Muscle of back (tissue), 13 donors: ENCODE measurements at places on chromosomes 3 and 15.

GRCh38 chr15:51621936-51622603 is 501 bp downstream of the DMXL2 start:
- DNase-seq = peak; percentile 46

DNA sequence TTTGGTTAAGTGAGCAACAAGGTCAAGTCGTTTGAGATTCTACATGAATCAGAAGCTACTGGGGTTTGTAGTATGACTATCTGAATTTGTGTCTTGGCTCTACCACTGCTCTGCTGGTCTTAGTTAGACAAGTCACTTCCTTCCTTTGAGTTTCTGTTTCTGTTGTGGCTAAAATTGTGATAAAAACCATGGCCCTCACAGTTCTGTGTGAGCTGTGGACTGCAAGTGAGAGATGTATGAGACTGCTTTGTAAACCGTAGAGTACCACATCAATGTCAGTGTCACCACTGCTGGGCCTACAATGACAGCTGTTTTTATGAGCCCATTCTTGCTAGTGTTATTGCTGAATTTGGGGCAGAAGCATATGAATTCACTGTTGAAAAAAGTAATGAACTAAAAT is 32.7 kb downstream of the RARB start:
- no peak for DNase-seq

DNA sequence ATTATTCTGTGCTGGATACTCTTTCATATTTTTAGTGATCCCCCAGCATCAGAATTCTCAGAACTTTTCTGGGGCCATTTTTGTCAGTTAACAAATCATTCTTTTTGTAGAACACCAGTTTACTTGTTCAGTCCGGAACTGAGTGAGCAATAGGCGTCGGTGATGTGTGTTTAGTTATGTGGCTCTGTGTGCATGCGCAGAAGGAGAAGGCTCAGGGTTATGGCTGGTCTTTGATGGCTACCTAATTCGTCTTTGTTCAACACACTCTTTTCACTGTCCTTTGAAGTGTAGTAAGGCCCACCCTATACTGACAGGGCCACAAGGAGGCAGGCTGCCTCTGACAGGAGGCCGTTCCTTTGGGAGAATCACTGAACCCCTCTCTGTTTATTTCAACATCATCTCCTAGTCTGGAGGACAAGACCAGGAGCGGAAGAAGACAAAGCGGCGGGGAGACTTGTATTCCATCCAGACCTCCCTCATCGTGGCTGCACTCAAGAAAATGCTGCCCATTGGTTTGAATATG is 158.2 kb upstream of the CHRM5 start:
- no peak for DNase-seq

- no peak for DNase-seq
Measured at GRCh38 chr3:163939926-163940325, 1138.4 kb downstream of the SI start.

DNA sequence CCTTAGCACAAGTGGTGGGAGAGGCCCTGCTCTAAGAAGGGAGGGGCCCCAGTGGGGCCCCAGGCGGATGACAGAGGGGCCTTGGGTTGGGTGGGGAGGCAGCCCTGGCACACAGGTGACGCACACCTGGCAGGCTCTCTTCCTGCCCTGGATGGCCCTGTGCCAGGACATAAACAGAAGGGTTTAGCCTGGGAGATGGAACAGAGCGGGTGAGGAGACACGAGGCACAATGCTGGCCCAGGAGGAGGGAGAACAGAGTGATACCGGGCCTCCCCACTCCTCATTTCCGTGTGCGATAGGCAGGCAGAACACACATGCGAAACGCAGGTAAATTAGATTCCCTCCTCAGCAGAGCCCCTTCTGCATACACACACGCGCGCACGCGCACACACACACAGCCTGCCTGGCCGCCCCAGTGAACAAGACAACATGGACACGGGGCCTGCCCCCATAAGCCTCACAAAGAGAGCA is 39.8 kb downstream of the IDH2 start:
- DNase-seq = no peak

DNA sequence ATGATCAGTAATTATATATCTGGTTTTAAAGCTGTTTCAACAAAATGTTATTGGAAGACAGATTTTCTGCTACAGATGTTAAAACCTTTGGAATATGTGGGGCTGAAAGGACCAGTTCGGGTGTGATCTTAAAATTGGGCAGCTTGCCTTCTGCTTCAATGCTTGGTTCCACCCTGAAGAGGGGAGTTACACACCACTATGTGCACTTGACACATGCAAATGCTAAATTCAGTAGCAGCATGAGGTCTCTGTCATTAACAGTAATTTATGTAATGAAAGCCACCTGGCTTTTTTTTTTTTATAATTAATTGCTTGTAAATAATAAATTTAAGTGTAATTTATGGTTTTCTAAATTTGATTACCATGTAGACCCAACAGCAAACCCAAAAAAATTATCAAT is 24.6 kb downstream of the CDIN1 start:
- no peak for DNase-seq

- DNase-seq = peak; percentile 82
Measured at GRCh38 chr15:100338971-100339444, 2.8 kb downstream of the ADAMTS17 start.

- no peak for DNase-seq
Measured at GRCh38 chr3:148974726-148975125, 16.6 kb upstream of the GYG1 start.

DNA sequence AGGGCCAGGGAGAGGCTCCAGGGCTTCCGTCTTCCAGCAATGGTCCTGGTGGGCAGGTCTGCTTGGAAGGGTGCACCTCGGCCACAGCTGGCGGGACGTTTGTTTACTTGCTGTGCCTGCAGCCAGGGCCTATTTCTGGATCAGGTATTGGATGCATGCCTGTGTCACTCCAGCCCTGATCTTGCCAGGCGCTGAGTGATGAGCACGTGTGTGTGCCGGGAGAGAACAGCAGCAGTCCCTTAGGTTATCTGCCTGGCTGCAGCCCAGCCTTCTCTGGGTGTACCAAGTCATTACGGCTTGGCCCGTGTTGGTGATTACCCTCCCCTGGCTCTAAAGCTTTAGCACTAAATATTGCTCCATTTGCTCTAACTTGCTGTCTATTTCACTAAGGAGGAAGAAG is 14.9 kb downstream of the CCDC32 start:
- DNase-seq = peak; percentile 30

DNA sequence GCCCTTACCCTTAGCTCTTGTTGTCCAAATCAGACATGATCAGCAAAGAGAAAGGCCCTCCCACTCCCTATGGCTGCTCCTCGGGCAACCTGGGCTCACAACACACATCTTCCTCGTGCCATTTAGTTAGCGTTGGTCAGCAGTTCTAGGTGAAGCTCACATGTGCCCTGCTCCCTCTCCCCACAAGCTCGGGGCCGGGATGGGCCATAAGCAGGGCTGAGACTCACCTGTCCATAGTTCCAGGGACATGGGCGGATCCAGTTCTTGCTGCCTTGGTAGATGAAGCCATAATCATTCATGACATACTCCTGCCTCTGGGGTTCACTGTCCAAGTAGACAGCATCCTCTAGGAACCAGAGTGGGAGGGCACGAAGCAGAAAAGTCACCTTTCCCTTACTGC is 10.4 kb downstream of the TGM5 start:
- DNase-seq = no peak

DNA sequence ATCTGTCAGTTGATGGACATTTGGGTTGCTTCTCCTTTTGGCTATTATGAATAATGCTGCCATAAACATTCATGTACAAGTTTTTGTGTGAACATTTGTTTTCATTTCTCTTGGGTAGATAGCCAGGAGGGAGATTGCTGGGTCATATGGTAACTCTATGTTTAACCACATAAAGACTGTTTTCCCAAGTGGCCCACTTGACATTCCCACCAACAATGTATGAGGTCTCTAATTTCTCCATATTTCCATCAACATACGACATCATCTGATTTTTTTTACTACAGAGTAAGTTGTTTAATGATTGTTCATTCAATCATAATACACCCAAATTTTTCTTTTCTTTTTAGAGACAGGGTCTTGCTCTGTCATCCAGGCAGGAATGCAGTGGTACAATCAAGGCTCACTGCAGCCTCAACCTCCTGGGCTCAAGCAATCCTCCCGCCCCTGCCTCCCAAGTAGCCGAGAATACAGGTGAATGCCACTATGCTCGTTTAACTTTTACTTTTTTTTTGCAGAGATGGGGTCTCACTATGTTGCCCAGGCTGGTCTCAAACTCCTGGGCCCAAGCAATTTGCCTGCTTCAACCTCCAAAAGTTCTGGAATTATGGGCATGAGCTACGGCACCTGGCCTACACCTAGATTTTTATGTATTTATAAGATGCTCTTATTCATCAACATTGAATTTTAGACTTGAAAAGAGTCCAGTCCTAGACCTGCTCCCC is 6.8 kb downstream of the IP6K1 start:
- no peak for DNase-seq

- DNase-seq = no peak
Measured at GRCh38 chr15:57287123-57287521, 89.2 kb upstream of the CGNL1 start.

DNA sequence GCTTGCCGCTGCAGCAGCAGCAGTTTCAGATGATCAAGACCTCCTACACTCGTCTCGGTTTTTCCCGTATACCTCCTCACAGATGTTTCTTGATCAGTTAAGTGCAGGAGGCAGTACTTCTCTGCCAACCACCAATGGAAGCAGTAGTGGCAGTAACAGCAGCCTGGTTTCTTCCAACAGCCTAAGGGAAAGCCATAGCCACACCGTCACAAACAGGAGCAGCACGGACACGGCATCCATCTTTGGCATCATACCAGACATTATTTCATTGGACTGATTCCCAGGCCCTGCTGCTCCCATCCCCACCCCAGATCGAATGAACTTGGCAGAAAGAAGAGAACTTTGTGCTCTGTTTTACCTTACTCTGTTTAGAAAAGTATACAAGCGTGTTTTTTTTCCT is 17.6 kb downstream of the CALML4 start:
- peak; percentile 88 for DNase-seq

DNA sequence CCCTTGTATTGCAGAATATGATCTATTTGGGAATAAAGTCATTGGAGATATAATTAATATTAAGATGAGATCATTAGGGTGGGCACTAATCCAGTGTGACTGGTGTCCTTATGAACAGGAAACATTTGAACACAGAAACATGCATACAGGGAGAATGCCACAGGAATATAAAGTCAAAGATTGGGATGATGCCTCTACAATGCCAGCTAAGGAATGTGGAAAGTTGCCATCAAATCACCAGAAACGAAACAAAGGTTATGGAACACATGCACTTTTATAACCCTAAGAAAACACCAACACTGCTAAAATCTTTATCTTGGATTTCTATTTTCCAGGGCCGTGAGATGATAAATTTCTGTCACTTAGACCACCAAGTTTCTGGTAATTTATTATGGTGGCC is 442.4 kb upstream of the BCHE start:
- DNase-seq = no peak

- no peak for DNase-seq
Measured at GRCh38 chr3:125087768-125088391, 32.1 kb upstream of the HEG1 start.

- DNase-seq = no peak
Measured at GRCh38 chr3:173785004-173785403, 387.5 kb downstream of the NLGN1 start.

DNA sequence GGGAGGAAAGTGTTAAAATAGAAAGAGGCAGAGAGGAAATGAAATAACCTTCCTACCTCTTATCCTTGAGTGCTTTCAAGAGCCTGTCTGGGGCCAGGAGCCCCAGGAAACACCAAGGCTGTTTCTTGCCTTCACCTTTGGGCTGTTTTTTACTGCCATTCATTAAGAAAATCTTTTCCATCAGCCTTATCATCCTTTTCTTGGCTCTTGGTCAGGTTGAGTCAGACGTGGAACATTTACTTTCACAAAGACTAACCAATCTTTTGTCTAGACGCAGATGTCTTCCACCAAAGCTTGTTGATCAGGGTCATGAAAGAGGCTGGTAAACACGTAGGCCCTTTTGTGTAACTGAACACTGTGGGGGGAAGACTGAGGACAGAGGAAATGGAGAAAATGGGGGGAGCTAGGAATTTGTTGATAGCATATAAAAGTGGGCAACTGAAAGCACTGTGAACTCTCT is 151.0 kb upstream of the THBS1 start:
- peak; percentile 82 for DNase-seq

DNA sequence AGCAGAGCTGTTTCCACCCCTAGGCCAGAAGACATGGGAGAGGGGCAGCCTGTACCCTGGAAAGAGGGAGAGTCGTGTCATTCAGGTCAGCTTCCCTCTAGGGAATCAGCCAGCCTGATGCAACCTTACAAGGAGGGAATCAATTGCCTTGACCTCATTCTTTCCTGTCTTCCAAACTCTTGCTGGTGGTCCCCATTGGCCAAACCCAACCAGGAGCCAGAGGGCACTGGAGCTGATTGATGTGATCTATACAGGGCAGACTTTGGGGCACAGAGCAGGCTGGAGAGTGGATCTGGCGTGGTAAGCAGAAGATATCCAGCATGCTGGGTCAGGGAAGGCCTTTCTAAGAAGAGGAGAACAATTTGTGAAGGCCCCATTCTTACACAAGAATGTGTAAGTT is 19.1 kb upstream of the MAGEF1 start:
- DNase-seq = no peak

DNA sequence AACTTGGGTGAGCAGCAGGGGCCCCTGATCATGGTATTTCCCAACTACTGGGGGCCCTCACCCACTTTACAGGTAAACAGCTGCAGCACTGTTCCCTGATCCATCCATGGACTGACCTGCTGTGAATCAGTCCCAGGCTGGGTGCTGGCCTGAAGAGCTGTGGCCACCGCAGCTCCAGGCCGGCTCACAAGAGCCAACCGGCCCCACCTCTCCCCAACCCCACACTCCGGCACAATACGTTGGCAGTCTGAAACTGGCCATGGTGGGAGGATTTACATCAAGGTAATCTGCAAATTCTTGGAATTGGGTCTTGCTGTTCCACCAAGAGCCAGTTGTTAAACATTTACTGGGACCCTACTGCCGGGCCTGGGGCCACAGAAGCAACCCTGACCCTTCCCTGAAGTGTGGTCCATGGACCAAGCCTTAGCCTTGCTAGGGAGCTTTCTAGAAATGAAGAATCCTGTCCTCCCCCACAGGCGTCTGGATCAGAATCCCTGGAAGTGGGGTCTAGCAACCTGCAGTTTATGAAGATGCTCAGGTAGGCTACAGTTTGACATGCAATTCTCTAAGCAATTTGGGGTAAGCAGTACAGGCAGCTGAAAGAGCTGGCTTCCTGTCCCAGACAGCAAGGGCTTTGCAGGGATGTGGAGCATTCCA is 3.7 kb downstream of the SLC6A20 start:
- no peak for DNase-seq
